ENCODE measurements at places on chromosomes 7 and 10.
A peak's percentile ranks its signal among the peaks of the same experiment; 100 is the strongest.

GRCh38 chr7:7176406-7177043 is 5.8 kb upstream of the C1GALT1 start:
- DNase-seq = peak; percentile 85

GRCh38 chr10:101939008-101939648 is 95.5 kb upstream of the KCNIP2 start:
- peak; percentile 95 for DNase-seq

DNA sequence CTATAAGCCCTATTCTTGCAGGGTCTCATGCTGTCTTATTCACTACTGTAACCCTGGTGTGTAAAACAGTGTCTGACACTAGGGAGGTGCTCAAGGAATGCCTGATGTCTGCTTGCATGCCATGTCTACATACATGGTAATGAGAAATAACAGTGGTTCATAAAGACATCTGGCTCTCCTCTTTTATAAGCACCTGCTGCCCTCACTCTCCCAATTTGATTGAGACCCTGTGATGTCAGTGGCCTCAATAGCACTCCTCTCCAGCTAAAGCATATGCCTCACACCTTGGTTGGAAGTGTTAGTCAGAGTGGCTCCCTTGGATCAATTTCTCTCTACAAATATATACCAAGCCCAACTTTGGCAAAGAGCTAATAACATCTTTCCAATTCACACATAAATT is 30.6 kb downstream of the ANK3 start:
- no peak for DNase-seq

DNA sequence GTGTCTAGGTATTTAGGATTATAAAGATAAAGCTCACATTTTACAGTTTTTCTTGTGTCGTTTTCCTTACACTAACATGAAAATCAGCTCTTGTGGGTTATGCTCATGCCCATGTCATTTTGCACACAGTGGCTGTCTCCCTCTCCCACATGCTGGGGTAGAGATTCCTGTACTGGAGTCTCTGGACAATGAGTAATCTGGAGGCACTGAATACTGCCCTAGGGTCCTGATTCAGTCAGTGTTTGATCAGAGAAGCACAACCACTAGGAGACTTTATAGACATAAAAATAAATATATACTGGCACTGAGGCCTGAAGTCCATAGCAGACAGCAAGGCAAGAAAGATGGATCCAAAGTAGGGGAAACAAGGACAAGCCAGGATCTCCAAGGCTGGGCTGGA is 1008.8 kb downstream of the KCNMA1 start:
- no peak for DNase-seq

GRCh38 chr7:105810556-105810955 is 65.8 kb downstream of the ATXN7L1 start:
- DNase-seq = no peak

DNA sequence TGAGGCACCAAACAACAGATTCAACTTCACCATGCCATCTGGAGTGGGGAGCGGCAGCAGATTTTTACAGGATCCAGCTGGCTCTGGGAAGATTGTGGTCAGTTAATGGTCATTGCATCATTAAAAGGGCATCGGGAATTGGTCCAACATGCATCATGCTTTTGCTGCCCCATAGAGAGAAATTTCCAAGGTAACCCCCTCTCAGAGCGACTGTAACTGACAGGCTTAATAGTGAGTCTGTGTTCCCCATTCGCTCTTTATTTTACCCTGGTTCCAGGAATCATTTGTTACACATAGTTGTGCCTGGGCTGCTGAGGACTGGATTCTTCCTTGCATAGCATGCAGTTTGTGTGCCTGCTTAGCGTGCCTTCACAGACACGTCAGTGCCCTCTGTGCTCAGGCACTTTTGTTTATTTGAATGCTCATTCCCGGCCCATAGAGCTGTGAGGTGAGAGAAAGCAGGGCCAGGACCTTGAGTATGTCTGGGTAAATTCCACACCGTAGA is 49.9 kb downstream of the CDHR3 start:
- peak; percentile 65 for DNase-seq

- DNase-seq = peak; percentile 16
Observed at GRCh38 chr10:117226813-117227451, 14.0 kb upstream of the SLC18A2 start.

DNA sequence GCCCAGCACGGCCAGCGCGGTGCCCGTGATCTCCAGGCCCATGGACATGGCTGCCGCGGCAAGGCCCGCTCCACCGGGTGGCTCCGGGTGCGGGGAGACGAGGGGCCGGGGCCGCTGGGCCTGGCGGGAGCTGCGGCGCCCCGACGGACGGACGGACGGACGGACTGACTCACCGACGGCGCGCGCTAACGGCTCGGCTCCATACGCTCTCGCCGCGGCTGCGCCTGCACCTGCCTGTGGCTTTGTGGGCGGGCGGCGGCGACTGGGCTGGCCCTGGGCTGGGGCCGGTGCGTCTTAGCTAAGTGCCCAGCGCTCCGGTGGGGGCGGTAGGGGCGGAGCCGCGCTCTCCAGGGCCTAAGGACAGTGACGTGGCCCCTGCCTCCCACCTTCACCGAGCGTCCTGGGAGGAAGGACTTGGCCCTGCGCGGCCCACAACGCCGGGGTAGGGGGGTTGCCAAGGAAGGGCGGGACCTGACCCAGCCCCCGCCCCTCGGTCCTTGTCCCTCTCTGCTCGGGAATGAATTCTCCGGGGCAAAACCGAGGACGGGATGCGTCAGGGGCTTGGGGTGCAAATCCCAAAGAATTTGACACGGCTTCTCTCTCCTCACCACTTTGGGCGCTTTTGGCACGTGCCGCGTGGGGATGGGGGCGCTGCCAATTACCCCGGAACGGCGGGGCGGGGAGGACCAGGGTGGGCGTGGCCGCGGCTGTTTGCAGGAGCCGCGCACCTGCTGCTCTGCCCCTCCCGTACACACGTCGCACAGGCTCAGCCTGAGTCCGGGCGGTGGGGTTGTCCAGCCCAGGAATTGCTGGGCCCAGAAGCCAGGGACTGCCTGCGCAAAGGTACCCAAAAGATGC is at the start of gene CLDN3:
Gene CLDN3 (minus strand): TSS at position 269 of the 858 bp plus-strand sequence. CDS start 221 bp downstream, at position 48.
- DNase-seq = no peak

DNA sequence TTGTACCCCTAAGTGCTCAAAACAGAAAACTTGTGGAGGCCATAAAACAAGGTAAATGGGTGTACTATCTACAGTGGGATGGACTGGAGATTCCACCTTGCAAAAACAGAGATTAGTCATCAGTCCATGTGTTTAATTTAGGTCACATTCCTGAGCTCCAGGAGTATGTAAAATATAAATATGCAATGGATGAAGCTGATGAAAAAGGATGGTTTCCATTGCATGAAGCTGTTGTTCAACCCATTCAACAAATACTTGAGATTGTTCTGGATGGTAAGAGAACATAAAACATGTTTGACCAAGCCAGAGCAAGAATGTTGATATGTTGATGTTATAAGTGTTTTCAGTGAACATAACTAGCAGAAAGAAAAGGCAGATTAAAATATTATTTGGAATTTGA is 14.6 kb downstream of the ASB15 start:
- peak; percentile 42 for DNase-seq

- DNase-seq = no peak
Observed at GRCh38 chr10:43912469-43912868, 263.8 kb upstream of the ZNF32 start.

- DNase-seq = peak; percentile 27
Observed at GRCh38 chr7:78953726-78954363, 499.6 kb downstream of the MAGI2 start.

DNA sequence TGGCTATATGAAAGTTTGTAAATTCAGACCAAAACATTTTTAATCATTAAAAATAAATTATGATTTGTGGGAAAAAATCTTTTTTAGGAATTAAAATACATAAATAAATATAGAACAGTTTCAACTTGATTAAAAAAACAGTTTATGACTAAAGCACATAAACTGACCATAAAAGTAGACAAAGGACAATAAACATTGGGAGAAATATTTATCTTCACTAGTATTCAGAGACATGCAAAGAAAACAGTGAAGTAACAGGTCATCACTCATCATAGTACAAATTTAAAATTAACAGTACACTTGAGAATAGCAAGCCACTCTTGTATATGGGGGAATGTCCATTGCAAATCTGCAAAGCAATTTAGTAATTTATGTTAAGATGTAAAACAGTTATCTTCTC is 28.0 kb upstream of the CELF2 start:
- no peak for DNase-seq

GRCh38 chr7:78039790-78040776 is 241.5 kb downstream of the PHTF2 start:
- DNase-seq = peak; percentile 14

GRCh38 chr10:92305133-92306072 is 14.4 kb downstream of the MARCHF5 start:
- DNase-seq = no peak

DNA sequence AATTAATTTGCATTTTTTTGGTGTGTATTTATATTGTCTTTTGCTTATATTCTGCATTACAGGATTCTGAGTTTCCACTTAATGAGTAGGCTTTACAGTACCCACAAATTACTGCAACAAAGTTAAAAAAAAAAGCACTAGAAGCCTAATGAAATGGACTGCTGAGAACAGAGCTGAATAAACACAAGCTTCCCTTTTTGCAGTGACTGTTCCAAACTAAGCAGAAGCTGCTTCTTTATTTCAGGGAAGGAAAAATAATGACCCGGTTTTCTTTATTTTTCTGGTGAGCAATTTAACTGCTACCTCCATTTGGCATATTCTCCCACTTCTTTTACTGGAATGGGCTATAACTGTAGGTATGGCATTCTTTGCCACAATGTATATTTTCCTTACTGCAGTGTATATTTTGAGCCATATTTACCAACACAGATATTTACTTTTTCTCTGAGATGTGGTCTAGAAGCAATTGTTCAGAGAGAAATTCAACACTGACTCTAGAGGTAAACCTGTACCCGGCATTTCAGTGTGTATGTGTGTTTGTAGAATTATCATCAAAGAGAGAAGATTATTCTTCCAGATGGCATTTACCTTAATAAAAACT is 56.9 kb downstream of the HDAC9 start:
- DNase-seq = no peak

GRCh38 chr7:12590559-12590958 is 20.0 kb downstream of the SCIN start:
- DNase-seq = no peak

- peak; percentile 65 for DNase-seq
Observed at GRCh38 chr7:66013938-66014337, 31.9 kb upstream of the GUSB start.
